ENCODE measurements at places on chromosomes 2 and 18.

DNA sequence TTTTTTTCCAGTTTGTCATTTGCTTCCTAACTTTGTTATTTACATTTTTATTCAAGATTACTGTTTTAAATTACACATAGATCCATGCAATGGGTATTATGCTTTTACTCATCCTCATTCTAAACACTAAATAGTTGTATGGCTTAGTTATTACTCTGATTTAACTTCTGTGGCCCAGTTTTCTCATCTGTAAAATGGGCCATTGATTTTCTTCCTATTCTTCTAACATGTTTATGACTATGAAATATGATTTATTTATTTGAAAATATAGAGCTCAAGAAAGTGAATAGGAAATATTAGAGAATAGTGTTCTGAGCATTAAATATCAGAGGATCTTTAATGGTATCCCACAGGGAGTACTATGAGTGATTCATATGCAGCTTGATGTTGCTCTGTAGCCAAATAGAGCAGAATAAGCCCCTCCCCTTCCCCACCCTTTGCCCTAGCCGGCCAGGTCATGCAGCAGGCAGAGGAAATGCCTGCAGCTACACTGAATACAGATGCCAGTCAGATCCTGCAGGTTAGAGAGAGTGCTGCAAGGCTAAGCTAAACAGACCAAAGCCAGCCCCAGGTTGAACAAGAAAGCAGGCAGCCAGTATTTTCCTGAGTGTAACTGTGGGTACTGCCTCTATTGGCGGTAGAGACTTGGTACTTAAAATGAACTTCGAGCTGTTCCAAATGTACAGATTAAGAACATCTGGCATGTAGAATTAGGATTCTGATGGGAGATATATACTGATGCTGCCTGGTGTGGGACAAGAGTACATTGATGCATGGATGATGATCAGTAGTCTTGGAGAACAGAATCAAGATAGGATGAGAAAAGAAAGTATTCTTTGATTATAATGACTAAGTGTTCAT, 11.7 kb upstream of the ACYP2 start:
- DNase-seq, result peak; percentile 79

DNA sequence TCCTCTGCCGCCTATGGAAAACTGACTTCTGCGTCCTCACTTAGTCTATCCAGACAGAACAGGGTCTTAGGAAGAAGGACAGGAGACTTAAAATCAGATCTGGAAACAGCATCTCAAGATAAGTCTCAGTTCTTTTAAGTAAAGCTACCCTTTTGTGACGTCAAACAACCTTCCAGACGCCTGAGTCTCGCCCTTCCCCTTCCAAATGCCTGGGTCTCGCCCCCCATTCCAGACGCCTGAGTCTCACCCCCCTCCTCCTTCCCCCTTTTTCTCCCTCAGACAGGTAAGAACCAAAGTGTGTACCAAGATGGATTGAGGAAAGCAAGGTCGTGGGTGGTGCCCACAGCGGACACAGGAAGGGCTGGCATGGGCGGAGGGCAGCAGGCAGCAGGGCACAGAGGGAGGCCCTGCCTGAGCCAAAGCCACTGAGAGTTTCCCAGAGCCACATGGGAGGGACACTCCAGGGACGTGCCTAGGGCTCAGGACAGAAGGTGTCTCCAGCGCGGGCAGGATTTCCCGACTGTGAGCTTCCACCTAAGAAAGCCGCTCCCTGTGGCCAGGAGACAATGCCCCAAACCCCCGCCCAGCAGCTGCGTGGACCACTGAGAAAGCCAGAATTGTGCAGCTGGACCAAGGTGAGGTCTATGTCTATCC, 51.3 kb downstream of the ANKMY1 start:
- no peak for DNase-seq

DNA sequence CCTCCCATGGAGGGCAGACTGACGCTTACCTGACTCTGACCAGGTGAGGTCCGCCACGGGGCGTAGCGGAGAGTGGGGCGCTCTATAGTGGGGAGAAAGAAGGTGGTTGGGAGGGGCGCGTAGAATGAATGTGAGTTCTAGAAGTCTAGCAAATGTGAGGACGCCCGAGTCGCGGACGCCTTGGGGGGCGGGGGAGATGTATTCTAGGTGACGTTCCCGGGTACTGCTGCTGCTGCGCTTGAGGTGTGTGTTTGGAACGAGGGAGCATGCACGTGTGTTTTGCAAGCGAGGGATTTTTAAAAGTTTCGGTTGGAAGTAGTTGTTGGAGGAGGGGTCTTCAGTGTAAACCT, 758 bp downstream of the RIF1 start:
- DNase-seq, result peak; percentile 33

DNA sequence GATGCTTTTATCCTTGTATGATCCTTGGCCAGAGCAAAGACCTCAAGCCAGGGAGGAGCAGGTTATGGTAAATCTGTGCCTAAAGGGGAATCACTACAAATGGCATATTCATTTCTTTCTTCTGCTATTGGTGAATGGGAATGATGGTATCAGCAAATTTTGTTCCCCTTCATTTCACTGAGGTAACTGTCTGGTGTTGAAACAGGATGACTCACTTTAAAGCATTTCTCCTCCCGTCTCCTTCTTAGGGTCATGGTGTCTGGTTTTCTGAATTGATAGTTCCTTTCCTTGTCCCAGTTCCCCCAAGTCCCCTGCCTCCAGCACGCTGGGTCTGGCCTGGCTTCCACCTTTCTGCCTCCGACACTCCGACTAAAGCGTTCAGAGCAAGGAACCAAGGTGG, 109.2 kb downstream of the MREG start:
- DNase-seq, result peak; percentile 74

- no peak for DNase-seq
Measured at GRCh38 chr2:224572338-224572737, 12.8 kb downstream of the CUL3 start.

- DNase-seq, result no peak
Measured at GRCh38 chr2:225254363-225254762, 145.1 kb upstream of the NYAP2 start.

DNA sequence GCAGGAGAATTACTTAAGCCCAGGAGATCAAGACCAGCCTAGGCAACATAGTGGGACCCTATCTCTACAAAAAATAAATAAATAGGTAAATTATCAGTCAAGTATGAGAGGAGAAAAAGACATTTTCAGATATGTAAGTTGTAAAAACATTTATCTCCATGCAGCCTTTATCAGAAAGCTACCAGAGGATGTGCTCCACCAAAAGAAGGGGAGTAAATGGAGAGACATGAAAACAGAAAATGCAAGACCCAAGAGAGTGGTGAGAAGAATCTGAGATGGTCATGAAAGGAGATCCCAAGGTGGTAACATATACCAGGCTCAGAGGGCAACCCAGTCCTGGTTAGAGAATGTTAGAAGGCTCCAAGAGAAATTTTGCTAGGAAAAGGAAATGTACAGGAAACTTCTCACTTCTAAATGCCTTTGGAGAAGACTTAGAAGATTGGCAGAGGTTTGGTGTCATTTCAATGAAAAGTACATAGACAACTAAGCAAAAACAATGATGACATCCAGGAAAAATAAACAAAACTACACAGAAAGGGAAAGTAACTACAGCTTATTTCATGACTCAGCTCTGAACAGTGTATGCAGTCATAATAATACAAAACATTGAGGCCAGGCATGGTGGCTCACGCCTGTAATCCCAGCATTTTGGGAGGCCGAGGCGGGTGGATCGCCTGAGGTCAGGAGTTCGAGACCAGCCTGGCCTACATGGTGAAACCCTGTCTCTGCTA, 19.5 kb downstream of the CIB4 start:
- peak; percentile 25 for DNase-seq
